ENCODE measurements at places on chromosomes 4 and X. TPM values are rescaled to one million over a fixed set of nuclear protein-coding genes. Genes with fewer than 3 reads are reported as not detected.
A peak's percentile ranks its signal among the peaks of the same experiment; 100 is the strongest.

Gene NUDT11
- total RNA-seq, result 2.4 TPM

DNA sequence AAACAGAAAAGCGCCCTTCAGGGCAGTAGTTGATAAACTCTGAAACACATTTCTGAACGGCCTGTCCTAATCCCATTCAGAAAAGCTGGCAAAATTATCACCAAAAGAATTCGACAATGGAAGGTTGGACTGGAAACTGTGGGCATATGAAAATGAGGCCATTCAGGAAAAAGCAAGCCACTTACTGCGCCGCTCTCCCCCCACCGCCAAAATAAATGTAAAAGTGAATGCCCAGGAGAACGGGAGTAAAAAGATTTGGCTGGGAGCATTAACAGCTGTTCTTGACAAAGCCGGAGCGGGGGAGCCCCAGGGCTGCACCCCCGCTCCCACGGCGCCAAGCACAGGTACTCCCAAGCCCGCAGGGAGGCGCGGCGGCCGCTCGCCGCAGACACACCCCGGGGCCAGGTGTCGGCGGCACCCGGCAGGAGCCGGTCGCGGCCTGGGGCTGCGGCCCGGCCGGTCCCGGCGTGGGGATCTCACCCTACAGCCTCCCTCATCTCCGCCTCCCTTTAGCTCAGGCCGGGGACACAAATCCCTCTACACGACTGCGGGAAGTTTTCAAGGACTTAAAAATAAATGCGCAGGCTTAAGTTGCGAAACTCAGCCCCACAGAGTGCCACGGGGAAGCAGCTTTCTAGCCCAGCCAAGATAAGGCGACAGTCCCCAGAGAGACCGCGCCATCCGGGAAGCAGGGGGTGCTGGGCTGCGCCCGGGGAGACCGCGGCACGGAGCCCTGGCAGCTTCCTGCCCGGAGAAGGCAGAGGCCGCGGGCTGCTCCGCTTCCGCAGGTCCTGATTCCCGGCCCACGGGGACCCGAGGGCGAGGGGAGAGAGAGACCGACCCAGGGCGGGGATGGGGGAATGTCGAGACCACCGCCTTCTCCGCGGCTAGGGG, 593 bp downstream of the SH3RF1 start:
- DNase-seq, result peak; percentile 48

Gene IDUA
- 10.1 TPM for total RNA-seq

DNA sequence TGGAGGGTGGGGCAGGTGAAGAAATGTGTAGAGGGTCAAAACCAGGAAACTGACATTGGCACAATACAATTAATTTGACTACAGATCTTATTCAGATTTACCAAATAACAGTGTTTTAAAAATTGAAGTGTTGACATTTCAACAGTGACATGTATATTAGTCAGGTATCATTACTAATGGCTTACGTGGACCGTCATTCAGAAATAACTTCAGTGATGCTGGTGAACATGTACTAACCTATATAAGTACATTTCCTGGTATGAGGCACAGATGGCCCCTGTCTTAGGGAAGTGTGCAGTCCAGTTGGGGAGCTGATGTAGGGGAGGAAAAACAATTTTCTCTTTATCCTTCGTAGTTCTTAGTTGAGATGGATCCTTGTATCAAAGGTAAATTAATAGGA, 22.3 kb upstream of the MAOA start:
- DNase-seq, result peak; percentile 64

DNA sequence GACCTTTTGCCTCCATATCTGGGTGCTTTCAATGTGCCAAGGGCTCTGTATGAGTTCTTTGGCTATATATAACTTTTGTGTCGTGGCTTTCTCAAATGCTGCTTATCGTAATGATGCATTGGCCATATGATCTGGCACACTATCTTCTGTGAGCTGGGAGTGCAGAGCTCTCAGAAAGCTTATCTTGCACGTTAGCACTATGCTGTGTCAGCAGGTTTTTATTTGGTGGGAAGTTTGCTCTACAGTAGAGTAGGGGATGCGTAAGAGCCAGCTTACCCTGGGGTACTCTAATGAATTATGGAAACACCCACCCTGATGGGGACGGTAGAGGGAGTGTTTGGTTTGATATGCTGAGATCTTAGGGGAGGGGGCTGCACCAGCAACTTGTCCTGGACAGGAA, 119.6 kb downstream of the FAAH2 start:
- no peak for DNase-seq

Gene PPP2R2C
- 7.0 TPM for total RNA-seq

Gene POF1B
- not detected for total RNA-seq

Gene CDX4
- not detected for total RNA-seq

Gene KLF8
- not detected for total RNA-seq

DNA sequence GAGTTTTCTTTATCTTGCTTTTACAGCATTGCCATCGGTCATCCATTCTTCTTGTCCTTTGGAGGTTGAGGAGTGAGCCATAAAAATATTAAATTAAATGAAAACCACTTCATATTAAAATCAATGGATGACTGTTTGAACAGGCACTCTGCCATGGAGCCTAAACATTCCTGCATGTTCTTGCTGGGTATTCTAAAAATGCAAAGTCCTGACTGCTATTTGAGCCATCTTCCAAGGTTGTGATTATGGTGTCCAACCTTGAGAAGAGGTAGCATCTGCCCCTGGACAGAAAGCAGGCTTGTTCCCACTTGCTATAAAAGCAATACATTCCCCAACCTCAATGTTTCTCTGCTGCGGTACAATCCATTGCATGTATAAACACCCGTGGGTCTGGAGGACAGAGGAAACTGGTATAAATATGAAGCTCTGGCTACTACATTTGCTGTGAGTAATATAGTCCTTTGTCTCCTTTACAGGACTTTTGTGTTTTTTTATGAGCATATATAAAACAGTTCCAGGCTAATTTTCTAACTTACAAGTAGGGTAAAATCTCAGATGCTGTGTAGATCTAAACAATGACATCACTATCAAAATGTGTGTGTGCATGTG, 70.9 kb upstream of the FAT4 start:
- DNase-seq, result peak; percentile 28

- no peak for DNase-seq
These were observed 331.6 kb downstream of the BCOR start for GRCh38 chrX:39766085-39766726.

GRCh38 chrX:44945736-44946135, 72.7 kb downstream of the KDM6A start:
- DNase-seq, result peak; percentile 67

DNA sequence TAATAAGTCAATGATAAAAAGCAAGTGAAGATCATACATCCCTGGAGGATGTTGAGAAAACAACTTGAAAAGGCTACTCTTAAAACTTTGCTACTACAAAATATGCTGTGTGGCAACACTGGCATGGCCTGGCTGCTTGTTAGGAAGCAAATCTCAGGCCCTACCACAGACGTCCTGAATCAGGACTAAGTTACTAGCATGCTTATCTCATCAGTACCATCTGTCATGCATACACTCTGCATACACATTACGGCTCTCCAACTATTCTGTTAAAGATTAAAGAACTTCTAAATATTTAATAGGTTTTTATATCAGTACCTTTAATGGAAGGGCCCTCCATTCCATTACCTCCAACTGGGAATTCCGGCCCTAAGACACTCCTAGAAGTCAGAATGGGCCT, 8.2 kb downstream of the PAPSS1 start:
- DNase-seq, result no peak

DNA sequence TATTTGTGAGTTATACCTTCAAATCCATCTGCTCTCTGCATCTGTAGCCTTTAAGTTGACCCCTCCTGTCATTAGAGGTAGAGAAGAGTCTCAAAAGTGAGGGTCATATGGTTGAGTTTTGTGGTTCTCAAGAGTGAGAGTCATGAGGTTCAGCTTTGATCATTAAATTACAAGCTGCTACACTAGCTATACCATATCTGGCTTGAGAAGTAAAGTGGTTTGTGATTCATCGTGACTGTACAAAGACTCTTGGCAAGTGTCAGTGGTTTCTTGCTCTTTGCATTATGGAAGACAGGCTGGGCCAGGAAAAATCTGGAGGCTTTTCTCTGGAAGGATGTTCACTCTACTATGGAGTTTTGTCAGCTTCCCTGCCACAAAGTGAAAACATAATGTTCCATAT, 170.6 kb downstream of the ZC4H2 start:
- peak; percentile 43 for DNase-seq

DNA sequence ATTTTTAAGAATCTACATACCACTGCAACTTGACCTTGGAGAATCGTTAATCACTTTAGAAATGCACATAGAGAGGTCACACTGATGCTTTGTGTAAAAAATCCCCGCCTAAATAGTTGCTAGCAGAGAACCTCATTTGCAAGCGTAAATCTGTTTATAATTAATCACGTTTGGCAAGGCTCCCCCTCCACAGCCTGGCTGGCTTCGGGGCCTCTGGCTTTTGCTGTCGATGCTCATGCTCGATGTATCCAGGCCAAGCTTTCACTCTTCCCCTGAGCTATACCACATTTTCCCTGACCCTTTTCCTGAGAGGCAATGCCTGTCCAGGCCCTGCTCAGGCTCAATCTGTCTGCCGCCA, 23.4 kb downstream of the CYTL1 start:
- DNase-seq, result no peak

Gene BMX
- not detected for total RNA-seq

DNA sequence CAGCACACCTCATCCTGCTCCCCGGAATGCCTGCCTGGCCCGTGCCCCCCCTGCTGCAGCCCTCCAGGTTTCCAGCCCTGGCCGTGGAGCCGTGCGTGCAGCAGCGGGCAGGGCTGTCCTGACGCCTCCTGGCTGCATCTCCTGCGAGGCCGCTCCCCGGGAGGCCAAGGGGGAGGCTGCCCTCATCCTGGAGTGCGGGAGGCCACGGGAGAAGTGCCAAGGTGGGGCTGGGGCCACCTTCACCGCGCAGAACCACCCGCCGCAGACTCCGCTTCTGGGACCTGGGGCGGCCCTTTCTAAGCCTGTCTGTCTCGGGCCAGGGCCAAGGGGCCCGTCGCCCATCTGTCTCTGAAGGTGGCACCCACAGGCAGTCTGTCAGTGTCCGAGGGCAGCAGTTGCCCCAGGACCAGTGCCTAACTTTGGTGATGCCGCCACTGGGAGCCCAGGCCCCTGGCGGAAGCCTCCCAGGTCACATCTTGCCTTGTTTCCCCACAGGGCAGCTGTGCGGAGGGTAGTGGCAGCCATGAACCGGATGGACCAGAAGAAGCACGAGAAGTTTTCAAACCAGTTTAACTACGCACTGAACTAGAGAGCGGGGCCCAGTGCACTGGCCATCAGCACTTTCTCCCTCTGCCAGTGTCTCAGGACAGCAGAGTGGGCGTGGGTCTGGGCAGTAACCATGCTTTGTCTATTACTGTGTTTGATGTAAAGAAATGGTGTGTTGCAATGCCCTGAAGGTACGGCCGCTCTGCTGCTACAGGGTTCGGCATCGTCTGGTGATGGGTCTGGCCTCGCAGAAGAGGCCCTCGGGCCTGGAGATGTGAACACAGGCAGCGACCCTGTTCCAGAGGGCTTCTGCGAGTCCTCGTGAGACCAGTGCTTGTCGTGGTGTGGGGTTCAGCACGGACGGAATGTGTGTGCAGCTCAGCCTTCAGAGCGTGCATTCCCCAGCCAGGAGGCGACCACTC, 20.6 kb downstream of the NKX1-1 start:
- no peak for DNase-seq

DNA sequence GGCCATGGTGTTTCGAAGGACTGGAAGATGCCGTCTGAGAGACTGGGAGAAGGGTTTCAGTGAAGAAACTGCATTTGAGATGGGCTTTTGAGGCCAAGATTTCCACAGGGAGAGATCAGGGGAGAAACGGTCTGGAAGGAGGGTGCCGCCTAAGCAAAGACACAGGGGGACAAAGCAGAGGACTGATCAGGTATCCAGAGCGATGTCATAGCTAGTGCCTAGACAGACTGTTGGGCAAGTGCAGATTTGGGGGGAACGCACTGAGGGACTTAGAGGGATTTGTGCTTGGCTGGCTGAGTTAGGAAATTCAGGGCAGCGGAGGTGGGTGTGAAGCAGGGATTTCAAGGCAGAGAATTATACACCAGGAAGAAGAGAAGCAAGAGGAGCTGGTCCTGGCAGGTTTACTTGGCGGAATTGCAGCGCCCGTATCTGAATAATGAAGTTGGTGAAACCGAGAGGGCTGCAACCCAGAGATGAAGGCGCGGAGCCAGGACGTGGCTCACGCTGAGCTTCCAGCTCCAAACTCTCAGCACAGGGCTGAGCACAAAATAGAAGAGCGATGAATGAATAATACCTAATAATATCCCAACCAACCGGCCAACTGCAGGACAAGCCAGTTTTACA, 106.9 kb downstream of the MAML3 start:
- peak; percentile 67 for DNase-seq
